ENCODE measurements at places on chromosomes 7 and 10.
A peak's percentile ranks its signal among the peaks of the same experiment; 100 is the strongest.

GRCh38 chr10:25999295-25999981 lies 65.4 kb downstream of the MYO3A start:
- no peak for DNase-seq

DNA sequence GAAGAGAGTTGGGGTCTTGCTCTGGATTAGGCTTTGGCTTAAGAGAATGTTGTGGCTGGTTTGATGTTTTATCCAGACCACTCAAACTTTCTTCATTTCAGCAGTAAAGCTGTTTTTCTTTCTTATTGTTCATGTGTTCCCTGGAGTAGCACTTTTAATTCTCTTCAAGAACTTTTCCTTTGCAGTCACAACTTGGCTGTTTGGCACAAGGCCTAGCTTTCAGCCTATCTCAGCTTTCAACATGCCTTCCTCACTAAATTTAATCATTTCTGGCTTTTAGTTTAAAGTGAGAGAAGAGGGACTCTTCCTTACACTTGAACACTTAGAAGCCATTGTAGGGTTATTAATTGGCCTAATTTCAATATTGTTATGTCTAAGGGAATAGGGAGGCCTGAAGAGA lies 18.1 kb downstream of the CCDC126 start:
- no peak for DNase-seq

DNA sequence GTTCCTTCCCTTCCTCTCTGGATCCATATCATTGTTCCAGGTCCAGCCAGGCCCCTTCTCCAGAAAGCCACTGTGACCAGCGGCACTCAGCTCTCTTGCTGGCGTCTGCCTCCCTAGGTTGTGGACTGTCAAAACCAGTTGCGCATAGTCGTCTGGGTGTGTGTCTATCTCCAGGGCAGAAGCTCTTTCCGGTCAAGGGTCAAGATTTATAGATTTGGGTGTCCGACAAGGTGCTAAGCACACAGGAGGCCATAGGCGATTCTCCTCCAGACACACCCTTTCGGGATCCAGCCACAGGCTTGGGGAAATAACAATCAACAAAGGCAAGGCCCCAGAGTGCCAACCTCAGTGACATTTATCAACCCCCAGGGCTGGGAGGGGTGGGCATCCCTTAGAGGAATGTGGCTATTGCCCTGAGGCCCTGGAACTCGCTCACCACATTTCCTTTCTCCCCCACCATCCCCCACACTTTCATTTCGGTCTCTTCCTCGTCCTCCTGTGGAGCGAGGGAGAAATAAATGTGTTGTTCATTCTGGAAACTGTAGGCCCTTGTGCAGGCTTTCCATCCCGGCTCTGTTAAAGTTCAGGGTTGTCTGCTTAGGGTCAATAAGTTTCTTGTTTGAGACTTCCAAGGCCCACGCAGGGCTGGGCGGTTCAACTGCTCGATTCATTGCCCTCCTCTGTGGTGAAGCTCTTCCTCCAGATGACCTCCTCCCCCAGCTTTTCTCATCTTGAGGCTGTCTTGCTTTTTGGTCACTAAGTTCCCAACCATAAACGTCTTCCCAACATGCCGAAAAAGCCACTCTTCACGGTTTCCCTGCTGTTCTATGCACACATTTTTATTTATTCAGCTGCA lies 57.9 kb downstream of the AFAP1L2 start:
- no peak for DNase-seq

- DNase-seq, result no peak
Observed at GRCh38 chr10:51073453-51074237, 642 bp upstream of the PRKG1 start.

GRCh38 chr7:69738396-69738951 lies 140.2 kb downstream of the AUTS2 start:
- no peak for DNase-seq

GRCh38 chr7:139058943-139059342 lies 23.1 kb upstream of the ZC3HAV1L start:
- no peak for DNase-seq

- DNase-seq, result no peak
Observed at GRCh38 chr7:157987906-157988305, 599.7 kb downstream of the PTPRN2 start.

DNA sequence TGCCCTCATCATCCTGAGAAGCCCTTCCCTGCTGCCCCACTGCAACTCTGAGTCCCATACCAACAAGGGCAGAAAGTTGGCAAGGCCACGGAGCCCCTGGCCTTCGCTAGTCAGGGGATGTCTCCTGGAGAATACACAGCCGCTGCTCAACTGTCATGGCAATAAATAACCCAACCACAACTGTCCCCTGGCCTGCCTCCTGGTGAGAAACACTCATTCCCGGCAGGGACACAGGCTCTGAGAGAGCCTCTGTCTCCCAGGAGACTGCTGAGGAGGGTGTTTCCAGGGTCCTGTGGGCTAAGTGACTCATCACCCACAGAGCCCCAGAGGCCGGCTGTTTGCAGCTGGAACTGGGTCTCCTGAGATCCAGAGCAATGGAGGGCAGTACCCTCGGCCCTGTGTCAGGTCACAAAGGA lies 354.1 kb downstream of the TNS3 start:
- no peak for DNase-seq

DNA sequence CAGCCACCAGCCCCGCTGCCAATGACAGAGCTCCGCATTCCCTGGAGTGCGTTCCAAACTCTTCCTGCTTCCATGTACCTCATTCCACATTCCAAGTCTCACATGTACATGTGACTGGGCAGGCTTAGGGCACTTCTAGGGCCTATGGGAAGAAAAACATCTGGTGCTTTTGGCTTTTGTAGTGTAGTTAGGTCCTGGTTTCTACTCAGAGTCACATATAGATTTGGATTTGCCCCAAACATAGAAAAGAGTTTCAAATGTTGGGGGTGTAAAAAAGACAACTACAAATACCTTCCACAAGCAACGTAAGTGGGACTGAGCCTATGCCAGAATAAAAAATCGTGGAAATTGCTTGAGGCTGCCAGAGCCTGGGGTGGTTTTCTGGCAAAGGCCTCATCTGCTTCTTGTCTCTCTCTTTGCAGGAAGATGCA lies 84.1 kb downstream of the ZNF467 start:
- no peak for DNase-seq

DNA sequence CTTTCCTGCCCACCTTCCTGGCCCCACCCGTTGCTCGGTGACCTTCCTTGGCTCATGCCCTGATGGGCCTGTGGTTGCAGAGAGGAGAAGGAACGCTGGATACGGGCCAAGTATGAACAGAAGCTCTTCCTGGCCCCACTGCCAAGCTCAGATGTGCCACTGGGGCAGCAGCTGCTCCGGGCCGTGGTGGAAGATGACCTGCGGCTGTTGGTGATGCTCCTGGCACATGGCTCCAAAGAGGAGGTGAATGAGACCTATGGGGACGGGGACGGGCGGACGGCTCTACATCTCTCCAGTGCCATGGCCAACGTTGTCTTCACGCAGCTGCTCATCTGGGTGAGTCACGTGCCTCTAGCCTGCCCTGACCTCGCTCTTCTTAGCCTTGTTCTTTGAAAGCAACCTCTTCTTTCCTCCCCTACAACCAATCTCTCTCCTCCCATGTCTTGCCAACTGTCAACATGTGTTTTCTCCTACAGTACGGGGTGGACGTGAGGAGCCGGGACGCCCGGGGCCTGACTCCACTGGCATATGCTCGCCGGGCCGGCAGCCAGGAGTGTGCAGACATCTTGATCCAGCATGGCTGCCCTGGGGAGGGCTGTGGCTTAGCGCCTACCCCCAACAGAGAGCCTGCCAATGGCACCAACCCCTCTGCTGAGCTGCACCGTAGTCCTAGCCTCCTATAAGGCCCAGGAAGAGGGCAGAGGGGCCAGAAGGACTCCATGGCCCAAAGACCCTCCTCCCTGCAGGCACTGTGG lies 24.1 kb downstream of the GBX1 start:
- DNase-seq, result no peak

DNA sequence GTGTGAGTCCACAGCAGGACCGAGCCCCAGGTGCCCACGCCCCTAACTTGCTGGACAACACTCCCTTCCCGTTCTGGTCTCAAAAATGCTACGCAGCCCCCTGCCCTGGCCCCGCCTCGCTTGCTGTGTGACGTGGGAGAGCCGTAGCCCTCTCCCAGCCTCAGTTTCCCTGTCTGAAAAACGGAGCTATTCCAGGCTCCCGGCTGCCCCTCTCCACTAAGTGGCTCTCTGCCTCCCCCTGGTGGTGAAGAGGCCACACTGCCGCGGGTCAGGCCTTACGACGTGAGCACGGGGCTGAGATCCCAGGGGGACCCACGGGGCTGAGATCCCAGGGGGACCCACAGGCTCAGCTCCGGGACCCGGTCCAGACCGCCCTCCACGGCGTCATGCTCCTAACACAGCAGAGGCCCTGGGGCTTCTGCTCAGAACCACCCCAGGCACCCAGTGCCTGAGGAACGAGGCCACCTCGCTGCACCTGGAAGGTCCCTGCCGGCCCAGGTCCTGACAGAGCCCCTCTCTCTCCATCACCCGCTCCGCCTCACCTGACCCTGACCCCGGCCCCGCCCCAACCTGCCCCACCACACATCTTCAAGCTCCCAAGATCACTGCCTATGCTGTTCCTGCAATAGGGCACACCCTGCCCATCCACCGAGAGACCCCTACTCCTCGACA lies 26.7 kb downstream of the MICALL2 start:
- DNase-seq, result no peak

DNA sequence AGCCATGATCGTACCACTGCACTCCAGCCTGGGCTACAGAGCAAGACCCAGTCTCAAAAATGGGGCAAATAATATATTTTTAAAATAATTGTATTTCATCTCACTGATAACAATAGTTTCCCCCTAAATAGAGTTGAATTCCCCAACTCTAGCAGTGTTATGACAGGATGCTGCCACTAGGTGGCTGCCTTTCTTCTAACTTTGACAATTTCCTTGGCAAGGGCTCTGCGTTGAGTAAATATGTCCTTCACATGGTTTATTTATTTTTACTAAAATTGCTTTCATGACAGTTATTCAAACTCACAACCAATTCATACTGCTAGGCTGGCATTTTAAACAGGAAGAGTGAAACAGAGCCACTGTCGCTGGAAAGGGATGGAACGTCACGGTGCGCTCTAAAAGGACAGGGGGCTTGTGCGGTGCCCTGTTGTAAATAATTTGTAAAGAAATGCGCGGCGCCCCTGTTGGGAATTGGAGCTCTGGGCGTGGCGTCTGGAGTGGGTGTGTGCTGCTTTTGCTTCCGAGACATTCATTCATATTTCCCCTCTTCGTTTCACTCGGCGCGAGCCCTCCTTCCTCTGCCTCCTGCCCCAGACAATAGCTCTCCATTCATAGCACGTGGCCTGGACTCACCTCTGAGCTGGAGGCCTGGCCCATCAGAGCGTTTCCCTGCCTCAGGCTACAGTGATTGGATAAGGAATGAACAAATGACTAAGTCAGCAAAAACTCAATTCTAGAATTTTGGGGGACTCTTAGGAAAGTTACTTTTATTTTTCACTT lies 20.5 kb upstream of the PITRM1 start:
- DNase-seq, result peak; percentile 75

GRCh38 chr10:60207894-60208293 lies 181.8 kb downstream of the ANK3 start:
- no peak for DNase-seq
